HCT116 (cell line): ENCODE measurements at places on chromosomes 3 and 15.

GRCh38 chr3:11455956-11456355 is 183.8 kb downstream of the ATG7 start:
- no peak for DNase-seq

DNA sequence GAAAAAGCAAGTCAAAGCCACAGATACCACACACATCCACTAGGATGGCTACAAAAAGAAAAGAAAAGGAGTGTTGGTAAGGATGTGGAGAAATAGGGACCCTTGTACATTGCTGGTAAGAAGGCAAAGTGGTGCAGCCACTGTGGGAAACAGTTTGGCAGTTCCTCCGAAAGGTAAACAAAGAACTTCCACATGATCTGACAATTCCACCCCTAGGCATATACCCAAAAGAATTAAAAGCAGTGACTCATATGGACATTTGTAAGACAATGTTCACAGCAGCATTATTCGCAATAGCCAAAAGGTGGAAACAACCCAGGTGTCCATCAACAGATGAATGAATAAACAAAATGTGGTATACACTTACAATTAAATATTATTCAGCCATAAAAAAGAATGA is 22.2 kb upstream of the GMPPB start:
- no peak for DNase-seq

DNA sequence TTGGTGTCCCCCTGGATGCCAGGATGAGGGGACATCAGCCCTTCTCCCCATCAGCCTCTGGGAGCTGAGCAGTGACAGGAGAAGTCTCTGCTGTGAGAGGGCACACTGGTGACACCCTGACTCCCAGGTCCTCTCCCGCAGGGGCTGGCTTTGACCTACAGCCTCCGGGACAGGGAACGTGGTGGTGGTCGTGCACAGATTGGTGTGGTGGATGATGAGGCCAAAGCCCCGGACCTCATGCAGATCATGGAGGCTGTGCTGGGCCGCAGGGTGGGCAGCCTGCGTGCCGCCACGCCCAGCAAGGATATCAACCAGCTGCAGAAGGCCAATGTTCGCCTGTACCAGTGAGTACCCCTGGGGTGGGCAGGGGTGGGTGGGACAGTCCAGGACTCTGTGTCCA is 6.8 kb downstream of the VILL start:
- DNase-seq = no peak

DNA sequence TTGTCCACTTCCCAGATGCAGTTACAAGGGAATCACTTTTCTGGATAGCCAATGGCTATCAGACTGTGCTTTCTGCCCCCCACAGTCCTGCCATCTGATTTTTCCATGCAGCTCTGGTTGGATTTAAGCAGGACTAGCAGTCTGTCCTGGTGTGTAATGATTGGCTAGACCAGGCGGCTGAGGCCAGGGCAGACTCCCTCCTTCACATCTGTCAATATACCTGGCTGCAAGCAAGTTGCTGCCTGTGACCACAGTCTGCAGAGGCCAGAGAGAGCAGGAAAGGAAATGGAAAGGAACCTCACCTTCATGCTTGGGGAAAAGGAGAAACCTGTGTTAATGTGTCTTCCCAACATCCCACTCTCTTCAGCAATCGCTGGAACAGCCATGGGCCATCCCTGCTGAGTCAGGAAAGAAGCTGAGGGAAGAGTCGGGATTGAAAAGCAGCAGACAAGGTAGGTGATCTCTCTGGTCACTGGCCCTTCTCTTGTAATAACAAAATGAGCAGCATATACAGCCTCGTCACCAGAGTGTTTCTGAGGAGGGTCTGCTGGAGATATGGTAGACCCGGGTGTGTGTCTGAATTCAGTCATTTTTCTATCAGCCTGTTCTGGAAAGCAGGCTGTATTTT is 126.7 kb upstream of the PHLDB2 start:
- DNase-seq = no peak
